ENCODE measurements at places on chromosomes 2 and 18.

- no peak for DNase-seq
These were observed 1.6 kb downstream of the GPR17 start for GRCh38 chr2:127647242-127648190.

DNA sequence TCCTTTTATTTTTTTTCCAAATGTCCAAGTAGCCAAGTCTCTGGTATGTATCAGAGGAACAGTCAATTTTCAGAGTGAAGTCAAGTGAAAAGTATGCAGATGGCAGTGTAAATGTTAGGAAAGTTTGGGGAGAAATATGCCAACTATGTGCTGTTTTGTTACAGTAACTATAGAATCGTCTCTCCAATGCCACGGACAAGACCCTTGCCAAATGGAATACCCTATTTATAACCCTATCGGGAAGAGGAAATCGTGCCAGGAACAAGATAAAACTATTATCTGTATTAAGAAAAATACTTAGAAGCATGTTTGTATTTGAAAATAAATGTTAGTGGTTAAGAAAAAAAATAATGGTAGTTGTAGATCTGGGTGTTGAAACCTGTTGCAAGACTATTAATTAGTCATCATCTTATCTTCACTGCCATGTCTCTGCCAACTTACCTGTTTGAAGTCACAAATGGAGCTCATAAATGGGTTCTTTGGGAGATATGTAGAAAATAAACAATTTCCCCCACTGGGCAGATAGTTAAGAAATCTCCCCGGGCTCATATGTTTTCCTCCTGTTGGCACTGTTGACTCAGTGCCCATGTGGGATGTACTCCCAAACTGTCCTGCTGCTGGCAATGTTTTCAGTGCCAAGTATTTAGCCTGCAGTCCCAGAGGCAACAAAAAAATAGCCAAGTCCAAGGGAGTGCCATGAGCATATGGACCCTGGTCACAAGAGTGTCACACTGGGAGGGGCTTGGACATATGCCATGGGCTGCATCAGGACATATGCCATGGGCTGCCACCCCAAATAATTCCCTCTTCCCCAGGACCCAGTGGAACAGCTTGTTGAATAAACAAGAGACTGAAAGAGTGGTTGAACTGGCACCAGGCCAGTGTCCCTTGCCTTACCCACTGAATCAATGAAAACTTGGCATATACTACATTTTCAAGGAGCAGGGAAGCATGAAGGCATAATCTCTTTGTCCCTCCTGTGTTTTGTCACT lies 366.9 kb downstream of the OSR1 start:
- no peak for DNase-seq

DNA sequence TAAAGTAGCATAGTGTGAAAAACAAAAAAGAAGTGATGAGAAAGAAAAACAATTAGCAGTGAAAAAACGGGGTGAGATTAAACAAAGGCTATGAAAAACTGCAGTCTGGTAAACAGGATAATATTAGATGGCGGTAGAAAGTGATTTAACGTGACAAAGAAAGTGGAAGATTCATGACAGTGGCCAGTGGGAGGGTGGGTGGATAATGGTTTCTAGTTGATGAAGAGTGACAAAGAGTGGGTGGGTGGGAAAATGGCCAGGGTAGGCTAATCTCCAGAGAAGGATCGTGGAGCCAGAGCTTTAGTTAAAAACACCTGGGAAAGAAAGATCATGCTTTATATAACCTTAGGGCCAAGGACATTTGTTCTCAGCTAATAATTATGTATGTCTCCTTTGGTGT lies 1667.8 kb downstream of the LRP1B start:
- no peak for DNase-seq

- no peak for DNase-seq
These were observed 164.9 kb downstream of the CCDC148 start for GRCh38 chr2:158291544-158292180.

- no peak for DNase-seq
These were observed 106.4 kb upstream of the HNMT start for GRCh38 chr2:137857881-137858280.

DNA sequence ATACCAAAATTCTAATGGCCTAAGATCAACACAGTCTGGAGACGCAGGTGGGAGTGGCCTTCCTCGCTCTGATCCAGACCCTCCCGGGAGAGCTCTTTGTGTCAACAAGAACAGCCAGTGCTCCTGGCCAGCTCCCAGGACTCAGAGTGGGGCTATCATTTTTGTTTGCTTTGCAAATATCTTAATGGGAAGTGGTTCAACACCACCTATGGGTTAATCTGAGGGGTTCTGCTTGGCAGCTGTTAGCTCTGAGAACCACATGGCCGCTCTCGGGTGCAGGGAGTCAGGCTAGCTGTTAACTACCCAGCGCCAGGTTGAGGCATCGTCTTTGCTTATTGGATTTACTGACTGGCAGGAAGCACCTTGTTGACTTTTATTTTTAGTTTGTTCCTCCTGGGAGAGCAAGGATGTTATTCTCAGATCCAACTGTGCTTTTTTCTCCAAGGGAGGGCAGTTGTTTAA lies 184.8 kb upstream of the SP5 start:
- DNase-seq, result no peak
